MV-4-11 (cell line): ENCODE measurements at places on chromosomes 3 and 15.
A peak's percentile ranks its signal among the peaks of the same experiment; 100 is the strongest.

GRCh38 chr3:58470363-58471024 is 21.4 kb upstream of the KCTD6 start:
- DNase-seq: no peak

GRCh38 chr3:39808467-39809180 is 785 bp upstream of the MYRIP start:
- DNase-seq: no peak

DNA sequence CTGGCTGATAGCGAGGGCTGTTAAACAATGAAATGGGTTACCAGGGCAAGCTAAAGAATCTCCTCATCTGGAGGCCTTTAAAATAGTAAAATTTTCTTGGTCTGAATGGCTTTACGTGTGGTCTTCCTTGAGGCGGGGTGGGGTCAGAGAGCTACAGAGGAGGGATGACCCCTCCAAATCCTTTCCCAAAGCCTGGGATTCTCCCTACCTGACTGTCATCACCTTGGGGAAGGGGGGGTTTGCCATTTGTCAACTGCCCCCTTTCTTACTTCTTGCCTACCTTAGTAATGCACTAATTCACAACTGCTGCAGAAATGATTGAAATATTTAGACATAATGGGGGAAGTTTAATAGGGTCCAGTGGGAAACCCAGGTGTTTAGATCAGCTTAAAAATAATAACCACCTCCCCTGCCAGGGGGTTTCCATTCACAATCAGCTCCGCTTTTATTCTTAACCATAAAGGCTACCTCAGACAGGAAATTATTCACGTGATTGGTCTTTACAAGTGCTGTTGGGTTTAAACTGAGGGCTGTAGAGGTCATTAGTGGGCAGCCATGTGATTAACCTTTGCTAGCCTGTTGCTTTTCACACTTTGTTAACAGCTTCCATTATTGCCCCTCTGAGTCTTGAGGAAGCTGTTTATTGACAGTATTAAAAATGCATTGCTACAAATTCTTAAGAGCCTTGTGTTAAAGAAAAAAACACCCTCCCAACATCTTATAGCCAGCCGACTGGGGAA is 276.5 kb upstream of the ATP11B start:
- DNase-seq: no peak

GRCh38 chr3:151276687-151277042 is 1.7 kb downstream of the P2RY14 start:
- DNase-seq: no peak

GRCh38 chr15:70093481-70094319 is 4.0 kb downstream of the TLE3 start:
- DNase-seq: no peak

- DNase-seq: peak; percentile 56
These were observed 849 bp downstream of the TRAK1 start for GRCh38 chr3:42092006-42092405.

GRCh38 chr3:105495021-105495420 is 128.3 kb downstream of the ALCAM start:
- DNase-seq: no peak

GRCh38 chr3:40754994-40755393 is 230.2 kb downstream of the ZNF621 start:
- DNase-seq: no peak

DNA sequence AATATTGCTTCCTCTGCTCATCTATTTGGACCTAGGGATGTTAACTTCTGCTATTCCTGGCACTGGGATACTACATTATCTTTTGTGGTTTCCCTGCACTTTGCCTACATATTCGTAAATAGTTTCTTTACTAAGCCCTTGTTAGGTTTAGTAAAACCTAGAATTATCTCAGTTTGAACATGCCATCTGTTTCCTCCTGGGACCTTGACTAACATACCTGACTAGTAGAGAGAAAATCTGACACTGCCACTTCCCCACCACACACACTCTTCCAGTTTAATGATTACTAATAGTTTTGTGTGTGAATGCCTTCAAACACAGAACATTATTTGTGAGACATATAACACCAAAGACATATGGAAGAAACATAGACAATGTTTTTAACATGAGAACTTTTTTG is 28.2 kb upstream of the SOX2 start:
- DNase-seq: no peak

GRCh38 chr3:120597445-120598049 is 1.4 kb downstream of the NDUFB4 start:
- DNase-seq: no peak

GRCh38 chr3:10473581-10474274 is 31.7 kb downstream of the ATP2B2 start:
- DNase-seq: no peak

DNA sequence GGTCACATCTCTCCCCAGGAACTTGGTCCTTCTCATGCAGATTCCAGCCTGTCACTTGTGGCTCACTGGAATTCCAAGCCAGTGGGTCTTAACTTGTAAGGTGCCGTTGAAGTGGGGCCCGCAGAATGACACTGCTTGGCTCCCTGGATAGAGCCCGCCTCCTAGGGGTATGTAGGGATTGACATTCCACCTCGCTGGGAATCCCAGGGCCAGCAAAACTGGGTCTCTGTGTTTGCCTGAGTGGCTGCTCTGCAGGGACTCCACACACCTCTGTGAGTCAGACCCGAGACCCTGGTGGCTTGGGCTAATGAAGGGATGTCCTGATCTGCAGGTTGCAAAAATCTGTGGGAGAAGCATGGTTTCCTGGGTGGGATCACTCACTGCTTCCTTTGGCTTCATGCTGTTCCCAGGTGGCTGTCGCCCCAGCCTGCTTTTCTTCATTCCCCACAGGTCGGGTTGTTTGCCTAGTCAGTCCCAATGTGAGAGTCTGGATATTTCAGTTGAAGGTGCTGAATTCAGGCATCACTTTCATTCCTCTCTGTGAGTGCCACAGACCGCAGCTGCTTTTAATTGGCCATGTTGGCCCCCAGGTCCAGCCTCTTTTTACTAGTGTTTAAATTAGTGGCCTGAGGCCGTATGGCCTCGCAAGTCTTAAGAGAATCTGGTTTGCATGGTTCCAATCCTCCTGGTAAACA is 156.0 kb upstream of the TRIM42 start:
- no peak for DNase-seq

DNA sequence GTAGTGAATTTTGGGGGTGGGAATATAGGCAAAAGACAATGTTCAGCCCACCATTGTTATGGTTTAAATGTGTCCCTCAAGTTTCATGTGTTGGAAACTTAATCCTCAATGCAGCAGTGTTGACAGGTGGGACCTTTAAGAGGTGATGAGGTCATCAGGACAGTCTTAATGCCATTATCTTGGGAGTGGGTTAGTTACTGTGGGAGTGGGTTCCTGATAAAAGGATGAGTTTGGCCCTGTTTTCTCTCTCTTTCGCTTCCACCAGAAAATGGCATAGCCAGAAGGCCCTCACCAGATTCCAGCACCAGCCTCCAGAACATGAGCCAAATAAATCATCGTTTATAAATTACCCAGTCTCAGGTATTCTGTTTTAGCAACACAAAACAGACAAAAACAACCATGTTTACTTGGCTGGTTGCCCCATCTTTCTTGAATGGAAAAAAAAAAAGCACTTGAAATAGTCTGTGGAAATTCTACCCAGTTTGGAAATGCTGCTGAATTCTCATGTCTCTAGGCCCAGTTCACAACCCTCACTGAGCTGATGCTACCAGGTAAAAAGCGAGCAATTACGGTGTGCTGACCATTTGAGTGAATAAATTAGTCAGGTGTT is 31.0 kb upstream of the MFSD1 start:
- DNase-seq: no peak

- no peak for DNase-seq
These were observed 37.0 kb downstream of the HDGFL3 start for GRCh38 chr15:83170474-83171165.

DNA sequence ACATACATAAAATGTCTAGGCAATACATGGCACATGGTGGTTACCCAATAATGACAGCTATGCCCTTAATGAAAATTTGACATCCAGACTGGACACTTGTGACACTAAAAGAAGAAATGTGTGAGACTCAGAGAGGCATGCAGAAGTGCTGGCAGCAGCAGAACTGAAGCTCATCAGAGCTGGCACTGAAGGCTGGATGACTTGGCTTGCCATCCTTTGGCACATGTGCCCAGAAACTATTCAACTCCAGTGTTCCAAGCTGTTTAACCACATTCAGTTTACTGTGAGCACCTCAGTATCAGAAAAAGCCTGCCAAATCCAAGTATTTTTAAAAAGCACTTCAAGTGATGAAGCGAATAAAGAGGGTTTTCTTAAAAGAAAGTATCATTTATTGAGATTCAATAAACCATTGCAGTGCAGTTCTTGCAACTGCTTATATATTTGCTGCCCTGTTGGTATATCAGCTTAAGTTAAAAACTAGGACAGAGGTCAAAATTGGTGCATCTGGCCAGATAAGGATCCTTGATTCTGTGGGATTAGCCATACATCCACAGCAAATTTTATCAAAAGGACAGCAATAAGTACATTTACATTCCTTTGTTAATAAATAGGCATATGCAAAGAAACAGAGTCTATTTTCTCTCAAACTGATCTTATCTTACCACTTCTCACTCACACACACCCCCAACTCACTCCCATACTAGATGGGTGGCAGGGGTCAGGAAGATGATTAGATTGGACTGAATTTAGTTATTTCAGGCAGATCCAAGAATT is 15.8 kb downstream of the IGSF11 start:
- no peak for DNase-seq

GRCh38 chr3:143597774-143598652 is 250.3 kb downstream of the SLC9A9 start:
- no peak for DNase-seq

DNA sequence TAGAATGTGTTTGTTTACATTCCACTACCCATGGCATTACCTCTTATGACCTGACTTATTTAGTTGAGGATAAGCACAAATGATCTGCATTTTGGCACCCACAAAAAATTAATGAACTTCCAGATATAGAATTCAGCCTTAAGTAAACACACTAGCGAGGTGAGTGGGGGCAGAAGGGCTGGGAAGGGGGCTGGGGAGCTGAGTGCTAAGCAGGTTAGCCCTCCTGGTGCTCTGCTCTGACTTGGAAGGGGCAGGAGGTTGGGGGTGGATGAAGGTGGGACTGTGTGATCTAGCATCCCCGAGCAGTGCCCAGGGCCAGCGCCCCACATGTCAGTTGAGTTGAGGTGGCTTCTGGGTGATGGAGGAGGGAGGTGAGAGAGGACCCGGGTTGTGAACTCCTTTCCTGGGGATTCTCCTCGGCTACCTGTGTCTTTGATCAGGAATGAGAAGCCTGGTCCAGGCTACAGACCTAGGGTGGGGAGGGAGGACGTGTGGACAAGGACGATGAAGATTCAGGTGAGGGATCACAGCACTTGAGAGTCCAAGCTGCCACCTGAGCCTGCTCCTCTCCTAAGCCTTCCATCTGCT is 178.6 kb upstream of the SMAD3 start:
- no peak for DNase-seq

- DNase-seq: peak; percentile 33
These were observed 33.4 kb upstream of the ZNF609 start for GRCh38 chr15:64426845-64427465.

GRCh38 chr3:197501879-197502620 is 53.7 kb downstream of the BDH1 start:
- peak; percentile 94 for DNase-seq
